ENCODE measurements at places on chromosomes 12 and 14.

- no peak for DNase-seq
Measured at GRCh38 chr12:6538420-6539313, 4.3 kb downstream of the GAPDH start.

- no peak for DNase-seq
Measured at GRCh38 chr12:120159509-120160237, 34.8 kb downstream of the GCN1 start.

DNA sequence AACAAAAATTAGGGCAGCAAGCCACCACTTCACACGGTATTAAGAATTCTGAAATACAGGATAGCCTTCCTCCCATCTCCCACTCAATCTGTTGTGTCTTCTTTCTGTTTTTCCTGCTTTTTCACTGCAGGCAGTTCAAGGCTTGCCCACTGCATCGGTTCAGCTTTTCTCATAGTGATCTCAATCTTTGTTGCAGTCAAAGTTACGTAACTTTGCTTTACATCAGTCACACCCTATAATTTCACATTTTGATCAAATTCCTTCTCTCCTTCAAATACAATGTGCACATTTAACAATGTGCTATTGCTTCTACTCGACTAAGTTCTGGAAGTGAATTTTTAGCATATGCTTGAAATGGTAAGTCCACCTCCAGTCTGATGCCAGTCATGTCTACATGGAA, 217.6 kb downstream of the EFCAB11 start:
- peak; percentile 68 for DNase-seq

DNA sequence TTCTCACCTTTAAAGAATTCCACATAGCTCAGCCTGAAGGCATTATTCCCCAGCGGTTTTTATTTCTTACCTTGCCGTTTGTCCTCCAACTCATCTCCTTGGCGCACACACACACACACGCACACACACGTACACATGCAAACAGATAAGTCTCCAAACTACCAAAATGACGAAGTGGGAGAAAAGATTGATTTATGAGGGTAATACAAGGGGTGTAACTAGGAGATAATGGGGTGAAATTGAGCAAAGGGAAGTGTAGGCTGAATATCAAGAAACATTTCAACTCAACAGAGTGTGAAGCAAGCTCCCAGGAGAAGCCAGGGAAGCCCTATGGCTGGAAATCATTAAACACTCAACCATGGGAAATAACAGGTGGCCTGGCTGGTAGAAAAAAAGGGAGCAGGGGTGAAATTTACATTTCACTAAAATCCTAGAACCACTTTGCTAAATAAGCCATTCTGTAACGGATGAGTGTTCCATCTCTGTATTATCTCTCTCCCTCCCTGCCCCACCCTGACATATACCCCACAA, 41.0 kb downstream of the GRIN2B start:
- no peak for DNase-seq

DNA sequence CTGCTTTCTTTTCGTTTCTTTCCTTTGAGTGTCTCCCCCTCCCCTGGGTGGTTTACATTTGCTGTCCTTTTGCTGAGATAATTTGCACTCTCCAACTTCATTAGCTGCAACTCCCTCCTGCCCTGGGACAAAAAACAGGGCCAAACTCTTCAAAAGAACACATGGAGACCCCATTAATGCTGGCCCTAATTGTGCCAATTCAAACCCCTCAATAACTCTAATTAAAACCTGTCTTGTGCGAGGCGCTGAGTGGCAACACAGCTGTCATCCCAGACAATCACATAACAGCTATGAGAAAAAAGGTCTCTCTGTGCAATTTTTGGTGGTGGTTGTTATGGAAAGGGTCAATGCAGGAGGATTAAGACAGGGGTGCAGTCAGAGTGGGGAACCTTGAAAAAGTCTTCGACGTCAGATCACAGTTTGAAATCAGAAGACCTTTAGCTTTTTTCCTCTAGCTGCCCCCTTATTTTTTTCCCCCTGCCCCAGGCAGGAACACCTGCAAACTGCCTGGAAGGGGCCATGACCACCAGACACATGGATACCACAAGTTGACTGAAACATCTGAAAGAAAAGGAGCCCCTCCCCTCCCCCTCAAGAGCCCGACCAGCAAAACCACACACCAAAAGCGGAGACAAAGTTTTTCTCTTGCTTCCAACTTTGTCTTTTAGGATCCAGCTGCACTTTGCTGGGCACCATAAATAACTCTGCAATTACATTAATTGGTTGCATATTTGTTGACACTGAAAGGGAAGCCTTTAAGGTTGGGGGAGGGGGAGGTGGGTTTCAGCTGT, 26.5 kb upstream of the SMOC1 start:
- no peak for DNase-seq

GRCh38 chr12:119258149-119258548, 76.4 kb upstream of the CCDC60 start:
- DNase-seq: no peak
